Mammary microvascular endothelial cell (primary cell): ENCODE measurements at places on chromosomes 5 and 9. TPM values are rescaled to one million over a fixed set of nuclear protein-coding genes. Genes with fewer than 3 reads are reported as not detected.

PCDHGB3 gene
- 0.67 and 1.4 TPM in 2 replicates for total RNA-seq

MIGA2 gene
- 11.9 and 15.8 TPM in 2 replicates for total RNA-seq

DNAH5 gene
- total RNA-seq = 1.1 and 1.3 TPM in 2 replicates

KCNV2 gene
- not detected in 2 replicates for total RNA-seq

SLC45A2 gene
- not detected in 2 replicates for total RNA-seq

TICAM2 gene
- 0.44 and 2.7 TPM in 2 replicates for total RNA-seq

TESK1 gene
- total RNA-seq = 9.2 and 10.3 TPM in 2 replicates

GPR150 gene
- 1.5 and 1.9 TPM in 2 replicates for total RNA-seq

EIF4EBP3 gene
- 3.8 and 4.8 TPM in 2 replicates for total RNA-seq
